SK-N-DZ (cell line): ENCODE measurements at places on chromosomes 5 and 9.

GRCh38 chr9:37040508-37041127 lies 6.5 kb upstream of the PAX5 start:
- no peak for DNase-seq

DNA sequence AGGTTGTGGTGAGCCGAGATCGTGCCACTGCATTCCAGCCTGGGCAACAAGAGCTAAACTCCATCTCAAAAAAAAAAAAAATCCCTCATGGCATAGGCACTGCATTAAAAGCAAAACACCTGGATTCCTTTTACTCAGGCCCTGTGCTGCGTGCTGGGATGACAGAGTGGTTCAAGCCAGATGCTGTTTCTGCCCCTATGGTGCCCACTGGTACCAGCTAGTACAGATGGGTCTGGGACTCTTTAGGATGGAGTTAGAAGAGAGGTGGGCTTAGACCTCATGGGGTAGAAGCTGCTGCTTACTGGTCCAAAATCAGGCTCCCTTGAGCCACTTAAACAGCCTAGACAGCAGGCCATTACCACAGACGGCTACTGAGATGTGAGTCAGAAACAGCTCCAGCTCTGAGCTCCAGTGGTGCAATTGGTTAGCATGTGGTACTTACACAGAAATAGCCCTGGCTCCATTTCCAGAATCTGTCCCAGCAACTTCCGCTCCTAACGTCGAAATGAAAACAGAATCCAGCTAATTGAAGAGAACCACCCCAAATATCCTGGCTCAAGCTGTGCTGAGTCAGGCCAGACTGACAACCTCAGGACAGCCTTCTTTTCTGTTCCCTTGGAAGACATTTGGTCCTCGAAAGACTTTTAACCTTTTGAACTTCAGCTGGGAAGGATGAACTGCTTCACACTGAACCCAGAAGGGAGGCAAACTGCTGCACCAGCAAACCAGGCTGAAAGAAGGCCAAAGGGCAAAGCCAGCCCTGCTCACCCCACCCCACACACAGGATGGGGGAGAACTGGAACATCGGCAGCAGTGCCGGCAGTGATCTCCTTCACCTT lies 15.5 kb downstream of the C5orf15 start:
- DNase-seq = no peak

GRCh38 chr5:31531543-31531887 lies 378 bp downstream of the DROSHA start:
- DNase-seq = peak; percentile 26

DNA sequence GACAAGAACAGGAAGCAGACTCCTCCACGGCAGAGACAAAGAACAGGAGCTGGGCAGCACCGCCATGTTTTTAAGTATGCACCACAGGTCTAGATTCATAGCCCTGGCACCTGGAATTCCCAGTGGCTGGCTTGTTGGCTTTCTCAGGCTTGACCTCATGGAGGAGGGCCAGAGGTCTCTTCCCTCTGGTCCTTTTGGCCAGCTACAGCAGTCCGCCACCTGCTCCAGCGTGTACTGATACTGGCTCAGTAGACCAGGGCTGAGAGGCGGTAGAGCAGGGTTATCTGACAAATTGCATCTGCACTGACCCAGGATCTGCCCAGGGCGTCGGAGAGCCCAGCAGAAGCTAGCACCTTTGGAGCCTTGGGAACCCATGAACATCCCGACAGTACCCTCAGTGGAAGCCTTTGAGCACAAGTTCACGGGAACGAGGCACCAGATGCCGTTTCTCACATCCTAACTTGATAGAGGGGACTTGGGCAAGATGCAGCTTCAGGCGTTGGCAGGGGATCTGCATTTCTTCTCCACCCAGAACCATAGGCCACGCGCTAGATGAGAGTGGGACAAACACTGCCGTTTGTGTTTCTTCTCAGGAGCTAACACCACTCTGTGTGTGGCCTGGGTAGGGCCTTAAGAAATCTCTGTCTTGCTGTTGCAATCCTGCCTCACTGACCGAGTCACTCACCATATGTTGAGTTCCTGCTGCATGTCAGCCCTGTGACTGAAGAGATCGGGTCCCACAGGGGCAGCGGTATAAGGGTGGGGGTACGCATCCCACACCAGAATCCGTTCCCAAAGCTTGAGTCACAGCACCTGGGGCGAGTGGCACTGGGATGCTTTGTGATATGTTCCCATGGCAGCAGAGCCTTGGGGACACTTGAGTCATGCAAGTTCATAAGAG lies 90.3 kb upstream of the OTULINL start:
- no peak for DNase-seq

DNA sequence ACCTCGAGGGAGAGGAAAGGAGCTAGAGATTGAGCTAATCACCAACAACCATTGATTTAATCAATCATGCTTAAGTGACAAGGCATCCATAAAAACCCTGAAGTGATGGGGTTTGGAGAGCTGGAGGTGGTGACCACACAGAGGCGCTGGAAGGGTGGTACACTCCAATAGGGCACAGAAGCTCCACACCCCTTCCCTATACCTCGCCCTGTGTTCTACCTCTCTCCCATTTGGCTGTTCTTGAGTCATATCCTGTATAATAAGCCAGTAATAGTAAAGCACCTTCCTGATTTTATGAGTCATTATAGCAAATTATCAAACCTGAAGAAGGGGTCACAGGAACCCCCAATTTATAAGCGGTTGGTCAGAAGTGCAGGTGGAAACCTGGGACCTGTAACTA lies 18.3 kb downstream of the ACTL7B start:
- DNase-seq = no peak

GRCh38 chr9:93580654-93581380 lies 4.4 kb downstream of the PHF2 start:
- no peak for DNase-seq

GRCh38 chr5:110916381-110917049 lies 155.0 kb upstream of the TSLP start:
- DNase-seq = no peak

DNA sequence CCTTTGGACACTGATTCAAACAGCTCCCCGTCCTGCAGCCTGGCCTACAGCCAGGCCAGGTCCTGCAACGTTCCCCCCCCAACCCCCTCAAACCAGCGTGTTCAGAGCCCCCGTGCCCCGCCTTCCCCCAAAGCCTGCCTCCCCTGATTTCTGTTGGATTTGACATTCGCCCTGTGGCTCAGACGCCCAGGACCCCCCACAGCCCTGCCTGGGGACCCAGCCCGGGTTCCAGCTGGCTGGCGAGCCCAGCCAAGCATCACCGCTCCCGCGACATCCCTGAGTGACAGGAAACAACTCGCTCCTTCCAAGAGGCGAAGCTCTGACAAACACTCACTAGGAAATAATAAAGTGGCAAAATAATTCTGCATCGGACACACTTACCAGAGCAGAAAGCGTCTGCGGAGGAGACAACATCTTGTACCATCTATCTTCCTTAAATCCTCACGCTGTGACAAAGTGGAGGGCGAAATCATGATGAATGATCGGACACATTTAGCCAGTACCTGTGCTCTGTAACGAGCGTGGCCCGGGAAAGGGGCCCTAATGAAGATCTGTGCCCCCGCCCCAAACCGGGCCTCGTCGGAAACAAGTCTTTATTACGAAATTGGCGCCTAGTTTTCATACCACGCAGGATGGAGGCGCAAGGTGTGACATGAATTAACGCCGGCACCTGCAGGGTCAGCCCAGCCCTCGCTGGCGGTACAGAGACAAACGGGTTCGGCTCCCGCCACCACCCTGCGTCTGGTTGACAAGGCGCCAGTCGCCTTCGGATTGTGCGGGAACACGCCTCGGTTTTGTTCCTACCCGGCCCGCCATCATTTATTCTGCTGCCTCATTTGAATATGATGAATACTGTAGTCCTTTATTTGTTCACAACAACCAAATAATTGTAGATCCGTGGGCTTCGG lies 91.0 kb upstream of the MVB12B start:
- DNase-seq = no peak

- no peak for DNase-seq
These were observed 50.5 kb downstream of the PRRT1B start for GRCh38 chr9:131595696-131596429.

DNA sequence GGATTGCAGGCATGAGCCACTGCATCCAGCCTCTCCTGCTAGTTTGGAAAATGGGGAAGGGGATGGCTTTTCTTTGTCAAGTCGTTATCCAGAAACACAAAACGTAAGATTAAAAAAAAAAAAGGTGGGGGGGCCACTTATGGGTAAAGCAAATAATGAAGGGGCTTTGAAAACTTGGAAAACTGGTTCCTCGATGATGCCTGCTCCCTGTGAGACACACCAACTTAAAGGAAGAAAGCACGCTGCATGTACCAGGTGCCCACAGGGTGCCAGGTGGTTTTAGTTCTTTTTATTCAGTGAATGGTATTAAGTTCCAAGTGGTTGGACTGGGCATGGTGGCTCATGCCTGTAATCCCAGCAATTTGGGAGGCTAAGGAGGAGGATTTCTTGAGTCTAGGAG lies 170.1 kb downstream of the GOLPH3 start:
- no peak for DNase-seq

GRCh38 chr5:13643196-13643595 lies 301.3 kb downstream of the DNAH5 start:
- no peak for DNase-seq

DNA sequence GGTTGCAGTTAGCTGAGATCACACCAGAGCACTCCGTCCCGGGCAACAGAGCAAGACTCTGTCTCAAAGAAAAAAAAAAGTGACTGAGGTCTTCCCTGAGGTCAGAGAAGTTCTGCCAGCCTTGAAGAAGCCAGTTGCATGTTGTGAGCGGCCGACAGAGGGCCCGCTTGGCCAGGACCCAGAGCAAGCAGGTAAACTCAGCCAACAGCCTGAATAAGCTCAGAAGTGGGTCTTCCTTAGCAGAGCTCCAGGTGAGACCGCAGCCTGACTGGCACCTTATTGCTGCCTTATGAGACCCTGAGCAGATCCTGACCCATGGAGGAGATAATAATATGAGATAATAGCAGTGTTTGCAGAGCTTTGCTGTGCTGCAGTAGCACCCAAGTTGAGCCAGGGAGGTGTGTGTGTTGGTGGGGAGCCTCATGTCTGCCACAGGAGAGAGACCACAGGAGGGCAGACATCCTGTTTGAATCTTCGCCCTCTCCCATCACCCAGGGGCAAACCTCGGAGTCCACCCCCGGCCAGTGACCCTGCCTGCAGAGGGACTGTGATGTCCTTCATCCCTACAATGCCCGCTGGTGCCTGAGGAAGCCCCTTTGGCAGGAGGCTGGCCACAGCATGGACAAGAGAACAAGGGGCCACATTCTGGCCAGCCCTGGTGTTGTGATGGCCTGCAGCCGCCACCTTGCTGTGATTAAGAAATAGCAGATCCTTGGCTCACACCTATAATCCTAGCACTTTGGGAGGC lies 10.8 kb upstream of the BARX1 start:
- DNase-seq = no peak

DNA sequence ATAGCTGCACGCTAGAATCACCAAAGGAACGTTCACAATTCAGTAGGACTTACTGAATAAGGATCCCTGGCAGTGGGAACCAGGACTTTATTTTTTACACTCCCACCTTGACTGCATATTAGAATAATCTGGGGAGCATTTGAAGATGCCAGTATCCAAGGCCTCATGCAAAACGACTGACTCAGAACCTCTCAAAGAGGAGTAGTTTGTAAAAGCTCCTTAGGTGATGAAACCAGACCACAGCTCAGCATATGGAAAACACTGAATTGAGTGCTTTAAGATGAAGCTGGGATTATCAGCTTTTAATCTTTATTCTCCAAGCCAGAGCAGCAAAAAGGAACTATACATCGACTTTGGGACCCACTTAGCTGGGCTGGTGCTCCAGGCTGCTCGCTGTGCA lies 288.3 kb downstream of the MLLT3 start:
- no peak for DNase-seq

- no peak for DNase-seq
These were observed 91.7 kb upstream of the KLF9 start for GRCh38 chr9:70506159-70506558.

- DNase-seq = no peak
These were observed 581.0 kb downstream of the TLE1 start for GRCh38 chr9:81108391-81108790.

DNA sequence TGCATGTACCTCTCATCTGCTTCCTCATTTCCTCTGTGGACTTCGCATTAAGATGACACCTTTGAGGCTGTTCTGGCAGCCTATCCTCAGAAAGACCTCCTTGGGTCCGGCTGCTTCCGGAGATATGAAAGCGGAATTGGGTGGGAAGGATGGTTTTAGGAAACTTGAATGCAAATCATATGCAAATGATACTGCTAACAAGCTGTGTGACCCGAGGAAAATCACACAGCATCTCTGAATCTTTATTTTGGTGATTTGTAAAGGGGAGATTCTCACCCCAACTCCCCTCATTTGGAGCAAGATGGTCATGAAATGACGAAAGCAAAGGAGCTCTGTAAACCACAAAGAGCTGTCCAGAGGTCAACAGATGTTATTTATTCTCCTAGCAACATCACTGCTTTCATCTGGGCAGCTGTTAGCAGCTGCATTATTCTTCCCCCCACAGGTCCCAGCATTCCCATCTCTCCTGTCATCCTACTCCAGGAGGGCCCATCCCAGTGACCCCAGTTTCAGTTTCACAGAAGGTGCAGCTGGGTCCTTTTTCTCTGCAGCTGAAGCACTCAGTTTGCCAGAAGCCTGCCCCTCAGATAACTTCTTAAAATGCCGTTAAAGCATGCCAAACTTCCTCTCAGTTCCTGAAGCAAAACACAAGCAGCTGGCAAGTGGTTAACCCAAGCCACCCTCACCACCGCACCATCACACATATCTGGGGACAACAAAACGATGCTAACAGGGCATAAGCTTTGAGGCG lies 269.5 kb downstream of the SEC61B start:
- DNase-seq = no peak

- DNase-seq = no peak
These were observed 2016.6 kb downstream of the MAT2B start for GRCh38 chr5:165521816-165522610.

DNA sequence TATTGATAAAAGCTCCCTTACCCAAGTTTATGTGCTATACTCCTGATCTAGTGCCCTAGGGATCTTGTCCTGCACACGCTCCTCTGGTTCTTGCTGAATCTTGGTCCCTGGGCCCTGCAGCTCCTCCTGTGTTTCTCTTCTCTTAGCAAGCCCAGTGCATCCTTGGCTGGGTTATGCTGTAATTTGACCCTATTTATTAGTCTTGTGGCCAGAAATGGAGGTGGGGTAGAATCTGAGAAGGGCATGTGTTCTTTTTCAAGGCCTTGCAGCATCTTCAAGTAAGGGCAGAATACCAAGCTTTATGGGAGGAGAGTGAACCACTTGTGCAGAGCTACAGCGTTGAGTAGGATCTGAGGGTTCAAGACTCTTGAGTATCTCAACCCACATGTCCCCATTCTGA lies 366.8 kb downstream of the FAM170A start:
- DNase-seq = no peak

- no peak for DNase-seq
These were observed 280.1 kb downstream of the FBXL17 start for GRCh38 chr5:108101821-108102220.

GRCh38 chr9:14722391-14723035 lies at the start of gene CER1:
TSS of gene CER1 (minus strand) at chr9:14722733. CDS start at chr9:14722672, 61 bp downstream.
- no peak for DNase-seq

GRCh38 chr9:132989414-132989996 lies 11.0 kb downstream of the GFI1B start:
- DNase-seq = no peak

- DNase-seq = no peak
These were observed 16.5 kb upstream of the ROR2 start for GRCh38 chr9:91966503-91966902.

- DNase-seq = no peak
These were observed 13.2 kb downstream of the NR3C1 start for GRCh38 chr5:143390258-143390657.
